ENCODE measurements at places on chromosomes 6 and 20.

DNA sequence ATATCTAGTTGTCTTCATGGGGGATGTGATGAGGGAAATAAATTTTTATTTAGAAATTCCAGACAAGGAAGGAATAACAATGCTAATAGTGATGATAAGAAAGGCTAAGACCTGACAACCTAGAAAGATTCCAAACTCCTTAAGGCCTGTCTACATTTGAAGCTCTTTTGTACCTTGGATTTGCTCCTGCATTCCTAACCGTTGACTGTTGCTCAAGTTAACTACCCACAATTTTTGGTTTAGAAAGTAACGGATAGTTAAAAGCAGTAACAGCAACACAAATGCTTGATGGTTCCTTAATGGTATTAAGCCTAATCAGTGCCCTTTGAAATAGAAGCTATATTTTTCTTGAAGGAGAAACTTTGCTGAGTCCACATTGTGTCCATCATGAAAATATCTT, 52.9 kb downstream of the TRMT11 start:
- no peak for DNase-seq

- no peak for DNase-seq
Measured at GRCh38 chr6:150346346-150346745, 22.5 kb upstream of the IYD start.

- no peak for DNase-seq
Measured at GRCh38 chr20:59455402-59456341, 148.7 kb upstream of the PHACTR3 start.

DNA sequence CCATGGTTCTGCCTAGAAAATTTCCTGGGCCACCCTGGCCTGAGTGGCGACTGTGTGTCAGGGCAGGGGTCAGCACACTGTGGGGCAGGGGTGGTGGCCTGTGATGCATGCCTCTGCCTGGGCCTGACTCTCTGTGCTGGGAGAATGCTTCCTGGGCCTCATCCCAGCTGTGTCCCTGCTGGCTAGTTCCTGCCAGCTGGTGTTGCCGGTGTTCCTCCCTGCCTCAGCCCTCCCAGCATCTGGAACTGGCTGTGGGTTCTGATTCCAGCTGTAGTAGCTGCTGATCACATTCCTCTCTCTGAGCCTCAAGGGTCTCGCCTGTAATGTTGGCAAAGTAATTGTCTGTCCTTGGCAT, 101.5 kb downstream of the SYCP2 start:
- DNase-seq: no peak

GRCh38 chr20:3074812-3075211, 3.4 kb downstream of the OXT start:
- DNase-seq: no peak

DNA sequence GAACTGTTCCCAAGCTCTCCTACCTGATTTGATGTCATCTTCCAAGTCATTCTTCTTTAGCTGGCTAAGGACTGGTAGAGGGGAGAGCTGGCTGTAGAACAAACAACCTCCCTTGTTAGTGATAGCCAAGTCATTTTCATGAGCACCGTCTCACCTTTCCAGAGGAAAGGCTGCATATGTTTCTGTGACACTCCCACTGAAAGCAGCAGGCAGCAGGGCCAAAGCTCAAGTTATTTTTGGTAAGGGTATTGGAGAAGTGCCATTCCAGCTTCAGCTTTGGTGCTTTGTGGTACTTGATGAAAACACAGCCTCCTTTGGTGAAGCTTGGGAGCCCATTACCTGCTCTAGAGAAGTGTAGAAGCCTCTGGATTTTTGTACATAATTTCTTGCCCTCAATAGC, 5.4 kb upstream of the DOK5 start:
- no peak for DNase-seq

DNA sequence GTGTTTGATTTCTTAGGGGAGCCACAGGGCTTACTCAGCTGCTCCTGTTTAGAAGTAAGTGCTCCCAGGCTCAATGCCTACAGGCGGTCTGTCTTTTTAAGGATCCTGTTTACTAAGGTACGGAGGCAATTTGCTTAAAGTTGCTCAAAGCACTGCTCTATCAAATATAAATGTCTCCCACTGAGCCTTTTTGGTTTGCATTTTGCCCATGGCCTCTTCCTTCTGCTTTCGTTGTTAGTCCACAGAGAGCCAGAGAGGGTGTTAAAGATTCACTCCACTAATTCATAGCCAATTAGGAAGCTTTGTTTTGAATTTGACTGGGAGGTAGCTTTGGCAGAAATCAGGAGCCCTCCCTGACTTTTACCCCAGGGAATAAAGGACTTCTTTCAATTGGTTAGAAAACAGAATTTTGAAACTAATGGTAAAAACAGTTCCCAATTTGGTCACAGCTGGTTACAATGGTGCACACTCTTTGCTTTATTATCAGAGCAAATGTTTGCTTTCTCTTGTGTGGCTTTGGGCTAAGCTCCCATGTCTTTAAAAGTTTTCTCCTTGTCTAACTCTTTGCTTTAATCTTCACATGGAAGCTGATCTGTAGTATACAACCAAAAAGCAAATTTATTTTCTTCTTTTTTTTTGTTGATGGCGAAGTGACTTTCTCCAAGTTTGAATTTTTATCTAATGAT, 126.2 kb downstream of the IMPG1 start:
- DNase-seq: no peak

GRCh38 chr20:43686820-43687219, 19.9 kb downstream of the MYBL2 start:
- DNase-seq: no peak

- DNase-seq: no peak
Measured at GRCh38 chr6:137893726-137894125, 26.7 kb downstream of the TNFAIP3 start.

GRCh38 chr6:52611833-52612232, 35.0 kb upstream of the TRAM2 start:
- no peak for DNase-seq

- no peak for DNase-seq
Measured at GRCh38 chr20:38147163-38147562, 17.9 kb downstream of the TGM2 start.

DNA sequence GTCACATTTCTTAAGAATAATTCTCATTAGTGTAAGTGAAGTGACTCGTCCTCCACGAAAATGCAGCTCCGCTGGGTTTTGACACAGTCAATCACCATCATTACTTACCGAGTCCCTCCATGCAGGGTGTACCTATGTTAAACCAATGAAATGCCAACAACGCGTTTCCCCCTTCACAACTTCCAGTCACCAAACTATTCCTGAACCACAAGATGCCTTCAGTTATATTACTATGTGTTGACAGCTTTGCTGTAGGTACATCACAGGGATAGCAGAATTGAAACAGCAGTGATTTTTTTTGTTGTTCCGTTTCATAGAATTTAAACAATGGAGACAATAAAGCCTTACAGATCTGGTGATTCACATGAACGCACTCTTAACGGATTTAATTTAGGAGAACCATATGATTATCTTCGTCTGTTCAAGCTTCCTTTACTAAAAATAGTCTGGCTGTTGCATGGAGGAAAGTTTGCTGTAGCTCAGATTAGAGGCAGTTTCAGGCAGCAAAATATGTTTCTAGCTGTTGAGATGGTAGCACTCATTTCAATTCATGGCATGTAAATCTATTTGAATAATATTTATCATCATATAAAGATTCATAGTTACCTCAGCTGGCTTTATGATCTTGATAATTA, 652.8 kb downstream of the PRKN start:
- no peak for DNase-seq

DNA sequence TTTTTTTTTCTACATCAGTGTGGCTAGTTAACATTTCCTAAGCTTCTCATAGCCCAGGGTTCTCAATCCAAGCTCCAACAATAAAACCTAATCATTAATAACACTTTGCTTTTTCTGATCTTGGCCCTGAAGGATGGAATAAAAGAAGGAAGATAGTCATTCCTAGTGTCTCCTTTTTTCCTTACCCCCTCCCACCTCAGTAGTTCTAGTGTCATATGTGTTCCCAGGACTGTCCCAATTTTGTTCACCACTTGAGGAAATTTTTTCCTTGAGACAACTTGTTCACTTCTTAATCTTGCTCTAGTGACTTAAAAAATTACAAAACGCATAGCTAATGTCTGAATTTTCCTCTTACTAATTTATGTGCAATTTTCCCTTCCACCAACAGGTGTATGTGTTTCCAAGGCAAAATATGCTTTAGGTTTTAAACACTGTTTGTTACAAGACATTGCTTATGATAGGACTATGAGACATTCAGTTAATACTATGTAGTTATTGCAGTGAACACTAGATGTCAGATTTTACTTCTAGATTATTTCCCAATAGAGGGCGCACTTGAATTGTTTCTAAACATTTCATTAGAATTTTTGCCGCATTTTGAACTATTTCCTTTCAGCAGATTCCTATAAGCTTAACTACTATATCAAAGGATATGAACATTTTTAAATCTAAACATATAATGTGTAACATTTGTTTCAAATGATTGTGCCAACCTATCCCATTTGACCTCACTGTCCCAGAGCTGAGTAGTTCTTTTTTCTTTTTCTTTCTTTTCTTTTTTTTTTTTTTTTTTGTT, 18.5 kb upstream of the C6orf141 start:
- peak; percentile 39 for DNase-seq

GRCh38 chr6:150263765-150264404, 104.9 kb upstream of the IYD start:
- no peak for DNase-seq

- DNase-seq: no peak
Measured at GRCh38 chr20:6407163-6407562, 284.3 kb upstream of the FERMT1 start.

GRCh38 chr6:142617158-142617557, 315.4 kb downstream of the ADGRG6 start:
- no peak for DNase-seq

DNA sequence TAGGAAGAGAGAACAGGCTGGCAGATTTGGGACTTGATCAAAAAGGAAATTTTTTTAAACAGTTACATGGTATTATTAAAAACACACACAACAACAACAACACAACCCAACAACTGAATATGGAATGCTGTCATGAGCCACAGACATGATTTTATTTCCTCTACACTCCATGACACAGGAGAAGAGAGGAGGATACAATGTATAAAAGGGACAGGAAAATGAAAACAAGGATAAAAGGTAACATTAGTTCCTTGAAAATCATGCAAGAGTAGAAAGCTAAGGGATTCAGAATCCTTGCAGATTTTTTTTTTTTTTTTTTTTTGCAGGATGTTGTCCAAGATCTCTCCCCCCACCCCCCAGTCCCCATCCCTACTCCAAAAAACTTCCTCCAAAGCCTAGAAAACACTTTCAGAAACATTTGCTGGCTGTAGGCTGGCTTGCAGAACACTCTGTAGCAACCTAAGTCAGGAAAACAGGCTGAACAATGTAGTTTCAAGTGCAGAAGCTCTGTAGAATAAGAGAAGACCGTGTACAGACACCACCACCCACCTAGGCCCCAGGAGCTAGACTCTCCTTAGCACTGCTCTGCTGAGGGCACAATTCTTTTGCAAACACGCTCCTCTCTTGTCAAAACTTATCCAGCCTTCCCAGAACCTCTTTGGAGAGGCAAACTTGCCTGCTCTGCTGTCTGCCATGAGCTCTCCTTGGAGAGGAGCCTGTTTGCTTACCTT, 845 bp downstream of the ZMYND8 start:
- no peak for DNase-seq

- no peak for DNase-seq
Measured at GRCh38 chr6:100968949-100969348, 87.8 kb upstream of the ASCC3 start.

DNA sequence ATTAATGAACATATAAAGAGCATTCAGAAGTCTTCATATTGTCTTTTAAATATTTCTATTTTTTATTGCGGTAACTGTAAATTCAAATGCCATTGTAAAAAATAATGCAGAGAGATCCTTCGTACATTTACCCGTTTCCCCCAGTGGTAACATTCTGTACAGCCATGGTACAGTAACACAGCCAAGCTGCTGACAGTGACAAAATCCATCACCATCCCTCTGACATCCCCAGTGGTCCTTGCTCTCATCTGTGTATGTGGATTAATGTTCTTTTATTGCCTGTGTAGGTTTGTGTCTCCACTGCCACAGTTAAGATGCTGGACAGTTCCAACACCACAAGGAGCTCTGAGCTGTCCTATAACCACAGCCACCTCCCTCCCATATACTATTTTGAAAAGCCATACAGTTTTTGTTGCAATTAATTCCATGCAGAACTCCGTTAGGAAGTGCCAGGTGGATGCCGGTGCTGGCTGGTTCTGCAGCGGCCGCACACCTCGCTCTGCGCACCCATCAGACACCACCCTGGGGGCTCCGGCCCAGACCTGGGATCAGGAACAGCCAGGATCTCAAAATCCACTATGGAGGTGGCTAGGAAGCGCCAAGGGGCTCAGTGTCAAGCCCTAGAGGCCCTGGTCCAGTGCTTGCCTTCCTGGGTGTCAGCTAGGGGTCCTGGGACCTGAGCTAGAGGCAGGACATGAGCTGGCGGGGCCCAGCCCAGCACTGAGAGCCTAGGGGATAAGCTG, 93.1 kb upstream of the PMEPA1 start:
- no peak for DNase-seq

DNA sequence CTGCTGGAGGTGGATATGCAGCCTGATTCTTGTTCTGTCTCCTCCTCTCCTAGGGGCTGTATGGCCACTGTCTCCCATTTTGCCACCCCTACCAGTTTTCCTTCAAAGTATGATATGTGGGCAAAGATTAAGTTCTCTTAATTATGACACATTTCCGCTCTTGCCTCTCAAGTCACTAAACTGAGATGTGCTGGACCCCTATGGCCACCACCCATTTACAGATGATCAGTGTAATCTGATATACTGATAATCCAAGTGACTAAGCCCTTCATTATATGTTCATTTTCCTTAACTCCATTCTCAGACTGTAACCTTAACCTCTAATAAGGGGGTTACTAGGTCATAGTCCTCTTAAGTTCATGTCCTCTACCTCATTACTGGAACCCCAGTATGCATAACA, 711 bp upstream of the C20orf141 start:
- no peak for DNase-seq

- no peak for DNase-seq
Measured at GRCh38 chr20:30511322-30512030, 746.0 kb upstream of the DEFB115 start.

DNA sequence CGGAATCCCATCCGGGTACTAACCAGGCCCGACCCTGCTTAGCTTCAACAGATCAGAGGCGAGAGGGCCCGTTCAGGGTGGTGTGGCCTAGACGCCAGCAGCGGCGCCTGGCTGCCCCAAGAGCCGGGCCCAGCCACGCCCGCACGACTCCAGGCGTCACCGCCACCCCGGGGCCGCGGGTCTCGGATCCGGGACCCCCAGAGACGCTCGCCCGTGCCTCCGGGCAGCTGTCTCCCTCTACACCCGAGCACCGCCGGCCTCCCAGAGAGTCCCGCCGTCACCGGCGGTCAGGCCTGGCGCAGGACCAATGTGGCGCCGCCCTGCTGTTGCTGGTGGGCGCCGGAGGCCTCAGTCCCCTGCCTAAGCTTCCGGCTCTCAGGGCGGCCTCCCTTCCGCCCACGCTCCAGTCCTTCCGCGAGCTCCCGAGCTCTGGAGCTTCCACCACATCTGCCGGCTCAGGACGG, 441.2 kb upstream of the DEFB115 start:
- no peak for DNase-seq

GRCh38 chr20:24766143-24766527, 182.9 kb upstream of the CST7 start:
- no peak for DNase-seq

- no peak for DNase-seq
Measured at GRCh38 chr6:70823651-70824050, 133.2 kb downstream of the B3GAT2 start.

GRCh38 chr6:110239526-110240274, 59.5 kb downstream of the CDC40 start:
- no peak for DNase-seq
